ENCODE measurements at places on chromosomes 12 and 14. TPM values are rescaled to one million over a fixed set of nuclear protein-coding genes. Genes with fewer than 3 reads are reported as not detected.
A peak's percentile ranks its signal among the peaks of the same experiment; 100 is the strongest.

C3AR1 gene
- total RNA-seq = 4.6 TPM

DNAJC22 gene
- 6.2 TPM for total RNA-seq

DNA sequence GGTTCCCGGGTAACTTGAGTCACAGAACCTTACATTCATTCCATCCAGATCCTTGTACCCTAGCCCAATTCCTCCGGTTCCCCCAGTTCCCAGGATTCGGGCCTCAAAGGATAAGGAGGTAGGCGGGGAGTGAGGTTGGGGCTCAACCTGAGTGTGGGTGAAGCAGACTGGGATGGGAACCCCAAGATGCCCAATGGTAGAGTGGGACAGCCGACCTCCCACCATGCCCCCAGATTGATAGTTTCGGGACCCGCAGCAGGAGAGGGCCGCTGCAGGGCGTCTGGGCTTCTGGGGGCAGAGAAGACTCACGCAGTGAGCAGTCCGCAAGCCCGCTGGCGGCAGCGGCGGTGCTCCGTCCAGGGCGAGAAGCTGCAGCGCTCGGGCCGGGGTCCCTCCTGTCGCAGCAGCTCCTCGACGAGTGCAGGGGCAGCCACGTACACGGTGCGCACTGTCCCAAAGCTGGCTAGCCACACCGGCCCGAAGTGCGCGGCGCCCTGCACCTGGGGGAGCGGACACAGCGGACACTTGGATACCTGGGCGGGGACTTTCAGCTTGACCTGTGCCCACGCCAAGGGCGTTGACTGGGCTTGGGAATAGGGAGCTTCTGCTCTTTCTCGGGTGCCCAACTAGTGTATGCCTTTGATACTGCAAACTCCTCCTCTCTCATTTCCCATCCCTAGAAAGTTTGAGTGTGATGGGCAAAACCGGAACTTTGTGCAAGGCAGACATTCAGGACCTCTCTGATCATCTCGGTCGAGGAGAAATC lies 997 bp downstream of the CYP27B1 start:
- peak; percentile 80 for DNase-seq

GRCh38 chr12:92504594-92504981 lies 198.2 kb upstream of the PLEKHG7 start:
- DNase-seq = peak; percentile 58

SCNN1A gene
- total RNA-seq = 39.8 TPM

DNA sequence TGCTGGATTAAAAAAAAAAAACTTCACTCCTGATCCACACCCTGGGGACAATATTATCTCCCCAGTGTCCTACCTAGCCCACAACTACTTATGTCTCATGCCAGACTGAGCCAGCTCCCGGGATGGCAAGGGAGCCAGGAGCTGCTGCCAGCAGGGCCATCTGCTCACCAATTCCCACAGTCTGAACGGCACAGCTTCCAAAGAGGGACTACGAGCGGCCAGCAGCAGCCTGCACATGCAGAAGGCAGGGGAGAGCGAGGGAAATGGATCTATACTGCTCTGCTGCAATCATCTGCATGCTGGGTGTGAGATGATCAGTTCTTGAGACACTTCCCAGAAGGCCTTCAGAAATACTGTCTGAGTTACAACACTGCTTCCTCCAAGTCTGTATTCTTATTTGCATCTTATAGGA lies 11.1 kb downstream of the SSH1 start:
- DNase-seq = no peak

- no peak for DNase-seq
Observed at GRCh38 chr14:102226356-102227125, 78.4 kb downstream of the MOK start.

GRCh38 chr12:56377310-56377988 lies 14.8 kb upstream of the APOF start:
- DNase-seq = no peak

- DNase-seq = no peak
Observed at GRCh38 chr14:96830946-96831345, 33.8 kb downstream of the VRK1 start.

RHOJ gene
- 1.5 TPM for total RNA-seq

ALX1 gene
- total RNA-seq = not detected

DNA sequence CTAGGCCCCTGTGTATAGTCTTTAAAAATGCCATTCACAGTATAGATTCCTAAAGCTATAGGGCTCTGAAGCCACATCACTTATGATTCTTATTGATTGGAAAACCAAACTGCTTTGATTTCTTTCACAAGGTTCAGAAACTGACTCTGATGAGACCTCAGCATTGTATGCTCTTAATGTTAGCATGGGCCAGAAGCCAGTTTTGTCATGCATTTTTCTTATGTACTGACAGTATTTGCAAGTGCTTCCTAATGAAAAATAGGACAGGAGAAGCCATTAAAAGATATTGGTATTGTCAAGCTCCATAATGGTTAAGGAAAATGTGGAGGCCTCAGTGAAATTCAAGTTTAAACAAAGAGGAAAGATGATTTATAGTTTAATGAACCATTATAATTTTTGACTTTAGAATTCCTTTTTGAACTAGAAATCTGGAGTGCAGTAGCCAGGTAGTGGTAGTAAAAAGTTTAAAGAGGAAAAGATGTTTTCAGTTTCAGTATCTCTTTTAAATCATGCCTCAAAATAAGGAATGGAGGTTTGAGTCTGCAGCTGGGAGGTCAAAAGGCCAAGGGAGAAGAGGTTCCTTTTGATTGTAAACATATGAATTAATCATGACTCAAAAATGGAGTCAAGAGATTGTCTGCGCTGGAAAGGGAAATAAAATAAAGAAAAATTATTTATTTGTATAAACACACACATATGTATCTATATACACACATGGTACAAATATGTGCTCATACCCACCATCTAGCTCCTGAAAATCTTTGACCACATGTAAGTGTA lies 388.1 kb upstream of the PRICKLE1 start:
- no peak for DNase-seq

RNFT2 gene
- 1.1 TPM for total RNA-seq

- DNase-seq = no peak
Observed at GRCh38 chr14:63605041-63605532, 36.6 kb downstream of the WDR89 start.

DNA sequence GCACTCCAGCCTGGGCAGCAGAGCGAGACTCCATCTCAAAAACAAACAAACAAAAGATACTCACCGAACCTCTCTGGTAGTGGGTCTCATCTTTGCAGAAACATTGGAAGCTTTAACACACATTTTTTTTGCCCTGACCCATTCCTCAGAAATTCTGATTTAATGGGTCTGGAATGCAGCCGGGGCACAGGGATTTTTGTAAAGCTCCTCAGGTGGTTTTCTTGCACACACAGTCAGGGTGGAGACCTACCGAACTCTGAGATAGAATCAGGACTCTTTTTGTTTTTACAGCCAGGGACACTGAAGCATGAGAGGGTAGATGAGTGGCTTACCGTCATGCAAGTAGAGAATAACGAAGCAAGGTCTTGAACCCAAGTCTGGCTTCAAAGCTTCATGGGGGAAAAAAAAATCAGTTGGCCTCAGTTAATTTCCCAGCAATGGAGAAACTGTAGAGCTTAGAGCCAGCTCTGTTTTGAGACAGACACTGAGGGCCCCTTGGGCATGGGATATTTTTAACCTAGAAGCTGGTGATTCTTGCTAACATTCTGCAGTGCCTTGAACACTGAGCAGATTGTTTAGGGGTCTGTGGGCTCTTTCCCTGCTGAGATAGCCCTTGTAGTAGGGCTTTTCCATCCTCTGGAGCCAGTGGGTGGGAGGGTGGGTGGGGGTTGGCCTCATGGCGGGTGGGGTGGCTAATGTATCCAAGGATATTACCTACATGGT lies 4.8 kb downstream of the RNU4-2 start:
- DNase-seq = no peak

PDZRN4 gene
- total RNA-seq = not detected

STON2 gene
- total RNA-seq = 1.7 TPM

DNA sequence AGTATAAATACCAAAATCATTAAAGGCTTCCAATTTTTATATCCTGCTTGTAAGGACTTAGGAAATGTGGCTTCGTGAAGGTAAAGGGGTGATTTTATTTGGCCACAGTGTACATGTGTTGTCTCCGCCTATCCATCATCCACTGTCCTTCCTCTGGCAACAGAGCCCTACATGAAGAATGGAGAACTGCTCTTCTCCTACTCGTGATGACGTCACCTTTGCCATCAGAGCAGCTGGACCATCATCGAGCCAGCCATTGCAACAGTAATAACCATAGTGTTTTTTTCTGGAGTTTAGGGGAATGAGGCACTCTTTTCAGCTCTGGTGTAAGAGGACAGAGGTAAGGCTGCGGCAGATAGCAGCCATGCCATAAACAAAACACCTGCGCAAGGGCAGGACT lies 19.2 kb downstream of the ITPR2 start:
- no peak for DNase-seq

AKAP3 gene
- 3.3 TPM for total RNA-seq

SYNDIG1L gene
- not detected for total RNA-seq

DNA sequence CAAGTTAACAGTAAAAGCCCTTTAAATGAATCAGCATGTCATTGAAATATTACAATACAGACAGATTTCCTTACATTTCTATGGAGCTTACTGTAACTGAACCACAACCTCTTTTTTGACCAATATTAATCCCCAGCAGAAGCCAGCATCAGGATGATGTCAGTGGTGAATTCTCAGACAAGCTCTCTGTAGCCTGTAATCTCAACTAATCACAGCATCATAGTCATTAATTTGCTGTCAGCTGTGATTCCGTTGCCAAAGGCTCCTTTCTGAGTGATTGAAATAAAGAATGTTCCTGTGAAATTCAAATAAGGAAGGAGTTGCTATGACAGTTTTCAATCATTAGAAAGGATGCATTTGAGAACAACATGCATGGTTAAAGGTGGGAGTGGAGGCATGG lies 323.1 kb downstream of the PDZRN4 start:
- no peak for DNase-seq

DNA sequence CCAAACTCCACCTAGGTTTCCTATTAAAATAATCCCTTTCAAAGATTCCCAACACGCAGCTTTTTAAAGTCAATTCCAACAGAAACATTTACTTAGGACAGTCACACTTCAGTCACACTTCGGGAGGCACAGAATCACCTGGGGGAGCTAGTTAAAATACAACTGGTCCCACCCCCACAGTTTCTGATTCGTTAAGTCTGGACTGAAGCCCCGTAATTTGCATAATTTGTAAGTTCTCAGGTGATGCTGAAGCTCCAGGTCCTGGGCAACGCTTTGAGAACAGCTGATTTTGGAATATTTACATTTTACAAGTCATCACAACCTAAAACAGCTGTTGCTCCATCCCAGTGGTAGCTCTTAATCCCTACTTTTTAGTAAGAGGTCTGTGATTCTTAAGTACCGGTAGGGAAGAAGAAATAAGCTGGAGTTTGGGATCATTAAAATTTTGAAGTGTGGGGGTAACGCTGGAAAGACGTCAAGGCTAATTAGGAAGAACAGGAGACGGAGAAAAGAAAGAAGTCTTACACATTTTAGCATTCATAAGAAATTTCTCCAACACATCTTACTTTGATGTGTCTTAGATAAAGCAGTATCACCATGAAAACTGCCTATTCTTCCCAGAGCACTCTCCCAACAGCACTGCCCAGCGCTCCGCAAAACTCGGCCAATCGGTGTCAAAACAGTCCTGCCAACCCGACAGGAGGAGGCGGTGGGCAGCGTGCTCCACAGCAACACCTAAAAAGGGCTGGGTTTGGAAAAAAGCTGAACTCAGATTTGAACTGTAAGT lies 1.1 kb downstream of the IPO8 start:
- peak; percentile 76 for DNase-seq

PPP1R36 gene
- 3.4 TPM for total RNA-seq

DNA sequence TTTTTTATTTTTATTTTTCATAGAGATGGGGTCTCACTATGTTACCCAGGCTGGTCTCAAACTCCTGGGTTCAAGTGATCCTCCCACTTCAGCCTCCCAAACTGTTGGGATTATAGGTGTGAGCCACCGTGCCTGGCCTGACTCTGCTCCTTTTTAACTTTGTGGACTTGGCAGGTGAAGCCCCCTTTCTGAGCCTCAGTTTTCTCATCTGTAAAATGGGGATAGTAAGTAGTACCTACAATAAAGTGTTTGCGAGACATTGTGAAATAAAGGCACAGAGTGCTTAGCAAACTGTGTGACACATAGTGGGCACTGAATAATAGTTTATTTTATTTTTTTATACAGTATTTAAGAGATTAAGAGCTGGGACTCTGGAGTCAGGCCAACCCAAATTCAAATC lies 21.1 kb upstream of the MED13L start:
- no peak for DNase-seq

A2M gene
- total RNA-seq = 58.7 TPM

DNA sequence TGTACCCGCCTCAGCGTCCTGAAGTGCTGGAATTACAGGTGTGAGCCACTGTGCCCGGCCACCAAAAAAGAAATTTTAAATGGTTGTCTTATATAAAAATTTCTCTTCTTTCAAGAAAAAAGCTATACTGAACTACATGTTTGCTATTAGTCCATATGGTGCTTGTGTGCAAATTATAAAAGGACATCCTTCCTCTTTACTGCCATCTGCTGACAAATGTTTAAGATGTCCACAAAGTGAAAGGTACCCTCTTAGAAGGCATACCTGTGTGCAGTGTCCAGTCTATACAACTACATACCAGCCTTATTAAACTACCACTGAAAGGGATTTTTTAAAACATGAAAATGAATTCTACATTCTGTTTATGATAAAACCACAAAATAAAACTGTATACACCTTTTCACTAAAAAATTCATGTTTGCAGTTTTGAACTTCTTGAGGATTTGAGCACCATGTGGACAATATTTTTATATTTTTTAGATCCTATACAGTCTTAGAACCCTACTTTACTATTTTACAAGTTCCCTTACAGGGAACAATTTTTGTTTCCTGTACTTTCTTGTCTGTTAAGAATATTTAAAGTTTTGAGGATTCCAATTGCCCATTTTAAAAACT lies 32.8 kb upstream of the TOMM20L start:
- DNase-seq = no peak

DNA sequence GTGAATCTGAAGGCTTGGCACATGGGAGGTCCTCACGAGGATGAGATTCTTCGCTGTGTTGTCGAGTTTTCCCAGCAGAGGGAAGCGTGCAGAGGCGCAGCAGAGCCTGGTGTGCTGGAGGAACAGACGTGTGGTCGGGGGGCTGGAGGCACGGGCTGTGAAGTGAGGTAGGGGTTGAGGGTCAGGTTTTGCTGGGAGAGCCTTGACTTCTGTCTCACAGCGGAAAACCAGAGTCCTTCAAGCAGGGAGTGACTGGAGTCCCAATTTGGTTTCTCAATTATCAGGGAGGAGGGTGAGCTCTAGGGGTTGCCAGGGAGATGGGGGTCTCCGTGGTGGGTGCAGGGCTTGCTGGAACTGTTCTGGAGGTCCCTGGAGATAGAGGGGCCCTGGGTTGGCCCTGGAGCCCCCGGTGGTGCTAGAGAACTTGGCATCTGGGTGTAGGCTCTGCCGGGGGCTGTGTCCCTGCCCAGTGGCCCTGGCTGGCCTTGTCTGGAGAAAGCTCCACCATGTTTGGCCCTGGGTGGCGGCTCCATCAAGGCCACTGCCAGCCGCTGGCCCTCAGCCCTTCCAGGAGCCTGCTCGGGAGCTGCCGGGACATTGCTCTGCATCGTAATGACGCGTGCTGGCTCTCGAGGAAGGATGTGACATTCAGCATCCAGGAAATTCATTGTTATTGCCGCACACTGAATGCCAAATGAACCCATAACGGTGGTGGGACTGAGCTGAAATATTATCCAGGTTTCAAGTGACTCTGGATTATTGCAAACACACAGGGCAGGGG lies 215.7 kb downstream of the KIF26A start:
- DNase-seq = peak; percentile 15

- no peak for DNase-seq
Observed at GRCh38 chr12:66746489-66747201, 67.8 kb upstream of the GRIP1 start.

AVPR1A gene
- 0.63 TPM for total RNA-seq

GRCh38 chr14:45553981-45554380 lies 301.0 kb upstream of the MIS18BP1 start:
- no peak for DNase-seq

CKAP4 gene
- total RNA-seq = 38.0 TPM

ADAMTS20 gene
- not detected for total RNA-seq

Data from pancreas (tissue), 10 donors.